ENCODE measurements at places on chromosomes 5 and 9. TPM values are rescaled to one million over a fixed set of nuclear protein-coding genes. Genes with fewer than 3 reads are reported as not detected.

DNA sequence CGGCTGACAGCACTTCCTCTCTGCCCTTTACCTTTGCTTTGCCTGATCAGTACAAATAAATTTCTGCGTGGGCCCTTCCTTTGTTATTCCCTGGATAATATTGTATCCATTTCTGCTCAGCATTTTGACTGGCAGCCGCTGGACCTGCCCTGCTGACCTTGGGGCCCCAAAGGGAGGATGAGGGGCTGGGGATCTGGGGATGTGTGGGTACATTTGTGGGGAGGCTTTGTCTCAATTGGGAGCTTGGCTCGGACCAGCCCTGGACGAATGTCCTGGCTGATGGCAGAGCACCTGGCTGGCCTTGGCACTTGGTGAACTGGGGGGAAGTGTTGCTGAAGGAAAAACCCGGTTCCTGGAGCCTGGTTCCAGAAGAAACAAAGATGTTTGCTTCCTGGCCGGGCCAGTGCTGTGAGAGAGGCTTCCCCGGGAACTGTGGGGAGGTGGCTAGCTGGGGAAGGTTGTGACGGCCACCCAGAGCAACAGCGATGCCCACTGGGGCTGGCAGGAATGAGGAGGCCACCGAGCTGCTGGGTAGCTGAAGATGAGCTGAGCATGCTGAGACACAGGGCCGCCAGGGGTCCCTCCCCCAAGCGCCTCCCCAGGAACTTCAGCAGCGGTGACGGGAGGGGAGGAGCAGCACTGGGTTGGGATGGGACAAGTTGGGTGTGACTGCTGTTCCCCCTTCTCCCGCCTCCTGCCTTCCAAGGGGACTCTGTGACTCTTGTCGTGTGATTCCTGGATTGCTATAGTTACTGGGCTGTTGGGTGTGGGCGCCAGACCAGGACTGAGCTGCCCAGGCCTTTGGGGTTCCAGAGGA lies 8.4 kb downstream of the LMX1B start:
- DNase-seq: no peak

DNA sequence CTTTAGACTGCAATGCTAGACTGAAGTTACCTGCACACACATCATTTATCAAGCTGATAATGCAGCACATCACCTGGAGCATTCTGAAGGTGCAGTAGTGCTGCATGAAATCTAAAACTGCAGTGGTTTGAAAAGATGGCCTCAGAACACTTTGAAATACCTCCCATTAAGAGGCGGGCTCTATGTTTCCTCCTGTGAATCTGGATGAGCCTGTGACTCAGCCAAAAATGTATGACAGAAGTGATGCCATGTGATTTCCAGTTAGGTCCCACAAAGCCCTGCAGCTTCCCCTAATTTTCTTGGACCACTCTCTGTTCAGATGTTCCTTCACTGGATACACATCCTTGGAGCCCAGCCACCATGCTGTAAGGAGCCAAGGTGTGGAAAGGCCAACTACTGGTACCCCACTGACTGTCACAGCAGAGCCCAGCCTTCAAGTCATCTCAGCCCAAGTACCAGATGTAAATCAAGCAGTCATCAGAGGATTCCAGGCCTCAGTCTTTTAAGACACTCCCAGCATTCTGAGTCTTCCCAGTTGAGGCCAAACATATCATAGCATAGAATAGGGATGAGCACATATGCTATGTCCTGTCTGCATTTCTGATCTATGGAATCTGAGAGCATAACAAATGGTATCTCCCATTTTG lies 27.2 kb upstream of the DEPDC1B start:
- no peak for DNase-seq

The TTC39B gene
- 23.8 TPM for total RNA-seq

The CNTNAP3 gene
- total RNA-seq: not detected

The GNA14 gene
- not detected for total RNA-seq

The CD72 gene
- 8.3 TPM for total RNA-seq

DNA sequence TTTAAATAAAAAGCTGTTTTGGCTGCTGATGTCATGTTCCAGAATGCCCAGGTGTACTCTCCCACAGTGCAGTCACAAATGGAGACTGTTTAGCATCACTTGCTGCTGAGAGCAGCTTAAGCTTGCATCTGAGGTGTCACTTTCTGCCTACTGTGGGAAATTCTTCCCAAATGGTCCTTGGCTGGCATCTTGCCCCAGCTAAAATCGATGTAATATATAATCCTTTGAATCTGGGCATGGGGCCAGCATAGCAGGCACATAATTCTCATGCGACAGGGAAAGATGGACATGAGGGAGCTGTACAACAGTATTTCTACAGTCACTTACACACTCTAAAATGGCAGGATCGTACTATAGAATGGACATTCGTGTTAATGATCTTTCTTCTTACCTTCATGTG lies 144.3 kb downstream of the MACIR start:
- no peak for DNase-seq

- no peak for DNase-seq
These were observed 38.1 kb downstream of the FAF2 start for GRCh38 chr5:176486189-176486757.

DNA sequence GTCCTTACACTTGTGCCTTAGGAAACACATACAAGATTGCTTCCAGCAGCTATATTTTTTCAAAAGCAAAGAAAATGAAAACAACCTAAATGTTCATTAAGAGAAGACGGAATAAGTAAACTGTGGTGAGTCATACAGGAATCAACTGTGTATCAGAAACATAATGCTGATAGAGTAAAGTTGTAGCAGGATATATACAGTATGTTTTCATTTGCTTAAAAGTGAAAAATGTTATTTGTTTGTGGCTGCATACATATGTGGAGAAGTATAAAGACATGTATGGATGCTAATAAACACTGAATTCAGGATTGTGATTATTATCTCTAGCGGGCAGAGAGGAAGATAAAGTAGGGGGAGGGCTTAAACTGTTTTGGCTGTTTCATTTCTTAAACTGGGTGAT lies 8.3 kb downstream of the DCTN4 start:
- no peak for DNase-seq

The RETREG1 gene
- 22.4 TPM for total RNA-seq

The RGS7BP gene
- not detected for total RNA-seq

DNA sequence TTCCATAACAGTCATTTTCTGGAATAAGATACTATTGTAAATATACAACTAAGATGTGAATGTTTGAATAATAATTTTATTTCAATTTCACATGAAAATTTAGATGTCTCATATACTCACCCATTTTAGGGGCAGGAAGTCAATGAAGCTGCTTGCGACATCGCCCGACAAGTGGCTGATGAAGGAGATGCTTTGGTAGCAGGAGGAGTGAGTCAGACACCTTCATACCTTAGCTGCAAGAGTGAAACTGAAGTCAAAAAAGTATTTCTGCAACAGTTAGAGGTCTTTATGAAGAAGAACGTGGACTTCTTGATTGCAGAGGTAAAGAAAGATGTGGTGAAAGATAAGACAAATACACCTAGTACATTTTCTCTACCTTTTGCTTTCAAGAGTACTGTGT lies 8.6 kb downstream of the BHMT start:
- DNase-seq: no peak

The ENHO gene
- not detected for total RNA-seq

The SUSD3 gene
- total RNA-seq: 31.7 TPM

- DNase-seq: no peak
These were observed 9.5 kb upstream of the DOCK2 start for GRCh38 chr5:169627551-169627950.

The OR13C9 gene
- not detected for total RNA-seq

The PTGER4 gene
- 57.3 TPM for total RNA-seq

DNA sequence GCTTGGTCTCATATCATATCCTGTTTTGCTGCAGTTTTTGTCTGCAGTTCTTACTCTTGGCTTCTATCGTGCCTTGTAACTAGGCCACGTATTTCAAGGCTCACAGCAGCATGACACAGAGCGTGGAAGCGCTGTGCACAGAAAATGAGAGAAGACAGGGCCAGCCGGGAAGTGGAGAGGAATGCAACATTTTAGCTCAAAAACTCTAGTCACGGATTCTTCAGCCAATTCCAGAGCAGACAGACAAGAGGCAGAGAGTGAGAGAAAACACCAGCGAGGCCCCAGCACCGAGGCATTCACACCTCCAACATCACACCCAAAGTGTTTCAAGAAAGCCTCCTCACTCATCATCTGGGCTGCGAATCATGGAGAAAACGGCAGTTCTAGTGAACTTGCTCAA lies 160.8 kb downstream of the DNAH5 start:
- no peak for DNase-seq

The RNF183 gene
- total RNA-seq: not detected

GRCh38 chr5:56384186-56384585 lies 151.1 kb upstream of the ANKRD55 start:
- DNase-seq: no peak

The DIRAS2 gene
- not detected for total RNA-seq

GRCh38 chr9:76887951-76888350 lies 18.0 kb downstream of the PRUNE2 start:
- DNase-seq: no peak

DNA sequence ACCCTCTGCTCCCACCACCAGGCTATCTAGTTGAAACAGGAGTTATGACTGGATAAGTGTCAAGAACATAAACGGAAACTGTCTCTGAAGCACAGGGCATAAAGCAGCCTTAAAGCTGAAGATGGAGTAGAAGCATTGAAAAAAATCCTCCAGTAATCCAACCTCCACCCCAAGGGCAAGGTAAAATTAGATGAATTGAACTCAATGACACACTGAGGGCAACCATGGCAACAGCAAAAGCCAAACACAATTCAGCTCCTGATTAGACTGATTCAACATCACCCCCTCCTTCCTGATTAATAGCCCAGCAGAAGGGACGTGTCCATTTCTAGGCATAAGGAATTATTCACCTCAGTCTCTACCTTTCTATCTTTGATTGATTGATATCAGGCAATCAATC lies 183.2 kb upstream of the MAP3K1 start:
- no peak for DNase-seq

The GDNF gene
- total RNA-seq: 0.36 TPM

GRCh38 chr5:142825378-142826089 lies 55.4 kb downstream of the ARHGAP26 start:
- DNase-seq: no peak

GRCh38 chr5:38825494-38825893 lies 20.3 kb upstream of the OSMR start:
- no peak for DNase-seq

- no peak for DNase-seq
These were observed 205.6 kb upstream of the MPDZ start for GRCh38 chr9:13485068-13485596.

DNA sequence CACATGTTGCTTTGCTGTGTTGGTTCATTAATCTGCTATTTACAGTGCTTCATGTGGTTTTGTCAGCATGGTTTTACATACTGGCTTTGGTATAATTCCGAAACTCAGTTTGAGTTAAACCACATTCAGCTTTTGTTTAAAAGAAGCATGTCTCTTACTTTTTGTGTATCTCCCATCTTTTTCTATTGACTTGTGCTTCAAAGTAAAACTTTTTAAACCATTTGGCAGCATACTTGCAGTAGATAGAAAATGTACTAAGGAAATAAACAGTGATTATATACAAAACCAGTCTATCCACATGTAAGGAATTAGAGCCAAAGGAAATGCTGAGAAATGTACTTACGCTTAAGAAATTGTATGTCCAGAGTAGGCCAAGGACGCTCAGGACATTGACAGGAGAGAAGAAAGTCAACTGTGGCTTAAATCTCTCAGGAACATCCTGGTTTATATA lies 286.9 kb downstream of the ARHGEF28 start:
- no peak for DNase-seq

DNA sequence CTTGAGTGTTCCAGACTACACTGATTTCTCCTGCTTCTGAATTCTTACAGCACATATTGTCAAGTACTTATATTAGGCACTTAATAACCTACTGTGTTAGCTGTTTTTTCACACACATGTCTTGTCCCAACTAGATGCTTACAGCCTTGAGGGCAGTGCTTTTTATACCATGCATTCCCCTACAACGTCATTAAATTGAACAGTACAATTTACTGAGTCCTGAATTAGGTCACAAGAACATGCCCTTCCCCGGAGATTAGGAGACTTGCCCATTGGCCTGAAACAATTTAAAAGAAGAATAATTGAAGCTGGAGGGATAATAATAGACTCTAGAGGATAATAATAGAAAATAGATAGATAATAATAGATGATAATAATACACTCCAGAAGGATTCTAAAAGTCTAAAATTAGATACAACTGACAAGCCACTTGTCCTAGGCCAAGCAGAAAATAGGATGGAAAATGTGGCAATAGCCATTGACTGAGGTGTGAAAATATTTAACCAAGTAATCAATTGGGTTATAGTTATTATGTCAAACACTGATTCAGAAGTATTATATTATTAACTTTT lies 112.6 kb upstream of the SLC12A2 start:
- no peak for DNase-seq

DNA sequence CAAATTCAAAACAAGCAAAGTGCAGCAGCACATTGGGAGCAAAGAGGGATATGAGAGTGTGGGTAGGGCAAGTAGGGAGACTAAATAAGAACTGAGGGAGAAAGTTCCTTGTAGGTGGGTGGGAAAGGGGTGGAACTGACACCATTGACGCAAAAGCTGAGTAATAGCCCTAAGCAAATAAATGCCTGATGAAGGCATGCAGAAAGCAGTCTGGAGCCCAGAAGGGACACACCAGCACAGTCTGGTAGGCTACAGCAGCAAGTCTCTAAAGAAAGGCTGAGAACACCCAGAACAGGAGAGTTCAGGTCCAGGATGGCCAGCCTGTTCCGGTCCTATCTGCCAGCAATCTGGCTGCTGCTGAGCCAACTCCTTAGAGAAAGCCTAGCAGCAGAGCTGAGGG lies at the start of gene INSL4:
Gene INSL4, plus strand, starts transcription at position 208 of the 400 bp plus-strand sequence. Its CDS starts 105 bp downstream, at position 313.
- no peak for DNase-seq

- no peak for DNase-seq
These were observed 14.7 kb downstream of the RFK start for GRCh38 chr9:76379494-76379893.

GRCh38 chr9:127742435-127743088 lies 7.5 kb upstream of the TOR2A start:
- no peak for DNase-seq

GRCh38 chr5:138366632-138367382 lies 14.3 kb downstream of the KDM3B start:
- no peak for DNase-seq

DNA sequence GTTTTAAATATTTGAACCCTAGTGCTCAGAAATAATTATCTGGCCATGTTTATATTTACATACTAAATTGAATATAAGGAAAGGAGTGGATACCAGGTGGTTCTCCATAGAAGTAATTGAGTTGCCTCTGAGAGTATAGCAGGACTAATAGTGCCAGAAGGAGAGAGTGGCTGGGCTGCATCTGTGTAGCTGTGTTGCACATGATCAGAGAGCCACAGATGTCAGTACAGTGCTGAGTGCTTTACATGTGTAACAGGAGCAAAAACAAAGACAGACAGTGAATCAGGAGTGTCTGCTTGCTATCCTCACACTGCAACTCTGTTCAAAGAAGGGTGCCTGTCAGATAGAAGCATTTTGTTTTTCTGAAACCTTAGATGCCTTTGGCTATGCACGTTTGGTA lies 353.9 kb upstream of the PAPPA start:
- DNase-seq: no peak

GRCh38 chr5:10509575-10509974 lies 54.3 kb upstream of the ANKRD33B start:
- no peak for DNase-seq

Measured in activated T-helper 1 cell treated with anti-CD3 and anti-CD28 coated beads, Interleukin-12 subunit alpha, Interleukin-12 subunit beta, Interleukin-2, Interleukin-4 antibody, amounts not matched to agents 30 ng/mL and 10 ng/mL and 1 ng/mL, durations not matched to agents 14 hours and 24 hours and 36 hours (primary cell).